ENCODE measurements at places on chromosomes 3 and 15.

- DNase-seq: no peak
Measured at GRCh38 chr3:77081240-77081661, 41.4 kb downstream of the ROBO2 start.

DNA sequence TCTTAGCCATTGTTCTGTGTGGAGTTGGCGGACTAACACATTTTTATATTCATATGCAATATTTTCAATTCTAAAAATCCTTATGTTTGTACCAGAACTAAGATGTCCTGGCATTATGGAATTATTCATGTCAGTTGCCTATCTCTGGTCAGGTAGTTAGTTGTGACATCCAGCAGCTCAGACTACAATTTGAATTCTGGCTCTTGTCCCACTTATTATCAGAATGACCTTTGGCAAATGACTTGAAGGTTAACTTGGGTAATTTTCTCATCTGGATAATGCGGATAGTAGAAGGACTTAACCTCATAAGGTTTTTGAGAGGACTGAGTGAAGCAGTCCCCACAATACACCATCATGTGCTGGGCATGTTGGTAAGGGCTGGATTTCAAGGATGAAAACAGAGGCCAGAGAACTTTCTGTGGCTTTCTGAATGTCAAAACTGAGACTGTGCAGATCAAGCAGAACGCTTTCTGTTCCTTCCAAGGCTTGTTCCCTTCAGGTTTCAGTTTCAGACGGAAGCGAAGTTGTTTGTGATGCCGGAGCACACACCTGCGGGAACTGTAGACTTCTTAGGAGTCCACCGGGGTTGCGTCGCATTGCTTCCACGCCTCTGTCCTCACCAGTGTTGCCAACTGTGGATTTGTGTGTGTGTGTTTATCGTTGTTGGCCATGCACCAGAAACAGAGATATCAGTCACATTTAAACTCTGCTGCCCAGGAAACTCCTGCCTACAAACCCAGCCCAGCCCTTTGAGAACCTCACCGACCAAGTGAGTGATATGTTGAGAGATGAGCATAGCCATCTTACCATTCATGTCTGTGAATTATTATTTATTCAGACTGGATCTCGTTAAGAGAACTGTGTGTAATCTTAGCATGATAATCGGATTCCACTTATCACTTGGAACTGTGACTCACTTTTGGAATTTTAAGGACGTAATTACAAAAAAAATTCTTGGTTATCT, 76.0 kb downstream of the PTPRG start:
- no peak for DNase-seq

DNA sequence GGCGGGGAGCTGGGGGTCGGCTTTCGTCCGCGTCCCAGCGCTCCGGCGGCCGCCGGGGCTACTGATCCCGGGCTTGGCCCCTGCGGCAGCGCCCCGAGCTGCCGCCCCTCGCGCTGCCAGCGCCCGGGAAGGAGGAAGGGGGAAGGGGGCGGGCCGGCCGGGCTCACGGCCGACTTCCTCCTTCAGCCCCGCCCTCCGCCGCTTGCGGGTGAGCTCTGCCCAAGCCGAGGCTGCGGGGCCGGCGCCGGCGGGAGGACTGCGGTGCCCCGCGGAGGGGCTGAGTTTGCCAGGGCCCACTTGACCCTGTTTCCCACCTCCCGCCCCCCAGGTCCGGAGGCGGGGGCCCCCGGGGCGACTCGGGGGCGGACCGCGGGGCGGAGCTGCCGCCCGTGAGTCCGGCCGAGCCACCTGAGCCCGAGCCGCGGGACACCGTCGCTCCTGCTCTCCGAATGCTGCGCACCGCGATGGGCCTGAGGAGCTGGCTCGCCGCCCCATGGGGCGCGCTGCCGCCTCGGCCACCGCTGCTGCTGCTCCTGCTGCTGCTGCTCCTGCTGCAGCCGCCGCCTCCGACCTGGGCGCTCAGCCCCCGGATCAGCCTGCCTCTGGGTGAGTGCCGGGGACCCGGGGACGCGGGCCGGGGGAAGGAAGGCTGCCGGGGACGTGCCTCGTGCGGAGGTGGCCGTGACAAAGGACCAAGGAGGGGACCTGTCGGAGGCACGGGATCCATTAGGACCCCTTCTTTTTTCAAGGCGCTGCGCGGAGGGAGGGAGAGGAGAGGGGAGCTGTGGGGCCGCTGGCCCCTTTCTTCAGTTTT, at the start of gene SEMA4B:
Gene SEMA4B (plus strand): TSS at position 201 of the 814 bp plus-strand sequence. CDS start 249 bp downstream, at position 450.
- DNase-seq: no peak

DNA sequence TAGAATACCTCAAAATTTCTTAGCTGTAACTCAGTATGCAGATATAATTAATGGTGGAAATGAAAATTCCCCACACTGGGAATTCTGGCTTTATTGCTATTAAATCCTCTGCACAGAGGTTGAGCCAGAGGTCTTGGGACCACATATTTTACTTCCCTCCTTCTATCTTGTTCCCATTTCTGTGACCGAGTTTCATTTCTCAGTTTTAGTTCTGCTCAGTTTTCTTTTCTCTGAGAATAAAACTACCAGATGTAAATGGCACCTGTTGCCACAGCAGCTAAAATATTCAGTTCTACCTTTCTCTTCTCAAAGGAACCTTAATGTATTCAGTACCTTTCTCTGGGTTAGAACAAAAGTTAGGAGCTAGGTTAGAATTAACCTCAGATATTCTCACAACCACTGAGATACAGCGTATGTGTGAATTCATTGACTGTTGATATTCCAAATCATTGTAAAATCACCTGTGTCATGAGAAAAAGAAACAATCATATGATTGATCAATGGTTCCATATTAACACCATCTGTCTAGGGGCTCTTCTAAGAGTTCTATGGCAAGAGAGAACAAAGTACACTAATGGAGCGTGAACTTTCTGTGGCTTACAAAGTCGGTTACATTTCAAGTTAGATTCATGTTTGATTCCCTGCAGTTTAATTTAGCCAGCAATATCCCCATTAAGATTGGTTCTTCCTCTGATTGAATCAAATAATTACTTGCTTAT, 374.1 kb downstream of the EFHB start:
- no peak for DNase-seq
